ENCODE measurements at places on chromosomes 3 and 15.

DNA sequence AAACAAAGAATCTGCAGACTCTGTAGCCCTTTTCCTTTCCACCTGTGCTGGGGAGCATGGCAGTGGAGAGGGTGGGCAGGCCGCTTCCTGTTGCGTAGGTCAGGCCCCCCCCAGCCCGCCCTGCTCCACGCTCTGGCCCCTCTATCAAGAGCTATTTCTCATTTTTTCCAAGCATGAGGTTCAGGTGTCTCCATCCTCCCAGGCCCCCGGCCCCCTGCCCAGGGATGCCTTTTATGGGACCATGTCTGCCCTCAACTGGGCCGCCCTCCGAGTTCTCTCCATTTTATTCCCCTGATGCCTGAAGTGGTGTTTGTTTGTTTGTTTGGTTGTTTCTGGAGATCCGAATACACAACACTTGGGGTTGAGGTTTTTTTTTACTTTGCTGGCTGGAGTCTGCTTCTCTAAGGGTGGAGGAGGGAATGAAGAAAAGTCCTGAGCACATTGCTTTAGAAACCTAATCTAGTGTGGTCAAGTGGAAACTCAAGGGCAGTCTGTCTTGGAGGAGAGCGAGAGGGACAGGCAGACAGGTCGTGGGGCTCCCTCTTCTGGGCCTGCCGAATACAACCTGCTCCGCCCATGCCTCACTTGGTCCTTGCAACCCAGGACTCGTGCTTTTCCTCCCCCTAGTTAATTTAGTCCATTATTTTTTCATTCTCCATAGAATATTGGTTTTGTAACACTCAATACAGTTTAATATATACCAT is 176.5 kb upstream of the LYSMD4 start:
- DNase-seq: no peak

- DNase-seq: no peak
Observed at GRCh38 chr3:142993958-142994442, 7.4 kb upstream of the U2SURP start.

DNA sequence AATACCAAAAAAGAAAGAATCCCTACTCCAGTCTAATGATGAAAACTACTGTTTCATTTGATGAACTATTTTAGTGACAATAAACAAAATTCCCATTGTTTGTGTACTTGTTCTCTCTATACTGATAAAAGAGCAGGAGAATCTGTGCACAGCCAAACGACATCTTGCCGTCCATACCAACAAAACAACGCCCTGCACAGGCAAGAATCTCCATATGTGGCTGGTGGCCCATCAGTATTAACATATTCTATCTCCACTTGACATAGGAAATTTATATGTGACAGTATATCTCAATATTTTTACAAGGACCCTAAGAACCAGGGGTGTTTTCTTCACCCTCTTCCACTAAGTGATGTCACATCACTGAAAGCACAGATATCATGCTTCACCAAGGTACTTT is 279.5 kb downstream of the ULK4 start:
- DNase-seq: no peak

- DNase-seq: no peak
Observed at GRCh38 chr3:154919226-154919625, 160.9 kb upstream of the MME start.

DNA sequence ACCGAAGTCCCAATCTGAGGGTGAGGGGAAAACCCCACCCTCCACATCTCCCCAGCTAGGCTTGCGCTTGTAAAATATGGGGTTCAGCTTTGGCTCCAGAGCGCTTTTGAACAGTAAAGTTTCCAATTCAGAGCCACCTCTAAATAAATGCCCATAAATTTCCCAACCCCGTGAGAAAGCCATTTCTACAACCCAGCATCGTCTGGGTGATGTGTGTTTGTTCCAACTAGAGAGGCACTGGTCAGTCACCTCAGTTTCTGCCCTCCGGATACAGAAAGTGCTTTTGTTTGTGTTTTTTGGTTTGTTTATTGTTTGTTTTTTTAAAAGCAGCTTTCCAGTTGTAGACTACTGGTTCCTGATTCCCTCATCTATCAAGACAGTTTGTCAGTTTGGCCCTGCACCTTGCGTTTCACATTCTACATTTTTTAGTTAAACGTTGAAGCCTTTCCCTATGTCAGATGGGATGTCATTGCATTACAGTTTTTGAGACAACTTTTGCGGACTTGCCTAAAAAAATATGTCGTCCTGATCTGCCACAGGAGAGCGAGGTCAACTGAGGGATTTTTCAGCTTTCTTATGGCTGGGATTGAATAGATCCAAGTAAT is 15.0 kb upstream of the SOX2 start:
- DNase-seq: no peak

DNA sequence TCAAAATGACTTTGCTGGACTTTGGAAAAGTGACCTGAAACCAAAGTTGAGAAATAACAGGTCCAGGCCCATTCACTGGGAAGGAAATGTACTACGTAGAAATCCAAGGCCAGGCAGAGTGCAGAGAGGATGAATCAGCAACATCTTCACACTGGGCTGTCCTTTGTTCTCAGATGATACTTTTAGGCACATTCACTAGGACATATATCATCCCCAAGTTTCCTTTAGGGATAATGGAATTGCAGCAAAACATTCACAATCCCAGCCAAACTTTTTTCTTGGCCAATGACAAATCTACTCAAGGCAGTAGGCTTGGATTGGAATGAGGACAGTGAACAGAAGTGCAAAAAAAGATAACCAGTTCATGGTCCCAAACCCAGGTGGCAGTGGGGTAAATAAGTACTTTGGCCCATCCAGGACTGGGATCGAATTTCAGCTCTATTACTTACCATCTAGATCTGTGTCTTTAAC is 75.1 kb downstream of the CLDN11 start:
- DNase-seq: no peak

GRCh38 chr15:43920815-43921214 is 94.0 kb downstream of the WDR76 start:
- DNase-seq: no peak

DNA sequence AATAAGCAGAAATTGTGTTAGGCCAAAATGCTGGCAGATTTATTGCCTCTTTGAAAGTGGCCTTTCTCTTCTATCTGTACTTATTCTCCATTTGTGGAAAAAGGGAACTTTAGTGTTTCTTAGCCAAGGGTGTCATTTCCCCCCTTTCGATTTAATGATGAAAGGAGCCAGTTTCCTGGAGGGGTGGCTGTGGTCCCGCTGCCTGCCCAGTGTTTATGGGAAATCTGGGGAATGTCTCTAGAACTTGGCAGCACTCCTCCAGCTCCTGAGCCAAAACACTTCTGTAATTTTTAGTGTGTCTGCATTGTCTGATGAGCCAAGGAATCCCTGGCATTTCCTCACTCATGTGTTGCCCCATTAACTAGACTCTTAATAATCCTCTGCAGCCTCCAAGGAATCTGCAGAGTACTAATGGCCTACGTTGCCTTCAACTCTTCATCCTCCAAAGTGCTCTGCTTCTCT is 448.8 kb downstream of the GRM7 start:
- no peak for DNase-seq

GRCh38 chr3:45994419-45995235 is 997 bp downstream of the FYCO1 start:
- no peak for DNase-seq

Measured in keratinocyte (primary cell).